Left colon (tissue), 2 donors: ENCODE measurements at places on chromosomes 7 and 10.

DNA sequence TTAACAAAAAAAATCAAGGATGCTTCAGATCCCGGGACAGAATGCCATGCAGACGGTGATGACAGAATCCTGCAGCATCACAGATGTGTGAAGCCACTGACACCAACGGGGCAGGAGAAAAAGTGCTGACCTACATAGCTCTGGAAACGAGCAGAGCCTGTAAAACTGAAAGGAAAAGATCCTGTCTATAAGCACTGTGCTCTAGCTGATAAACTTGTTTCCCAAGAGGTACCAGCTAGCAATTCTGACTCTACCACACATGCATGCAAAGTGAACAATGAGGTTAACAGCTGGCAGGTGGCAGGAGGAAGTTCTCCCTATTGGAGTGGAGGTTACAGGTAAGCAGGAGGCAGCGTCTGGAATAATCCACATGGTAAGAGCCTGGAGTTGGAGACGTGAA lies 75.6 kb downstream of the PTPRN2 start:
- no peak for DNase-seq

- no peak for DNase-seq
Measured at GRCh38 chr7:96636342-96636860, 73.2 kb downstream of the SEM1 start.

DNA sequence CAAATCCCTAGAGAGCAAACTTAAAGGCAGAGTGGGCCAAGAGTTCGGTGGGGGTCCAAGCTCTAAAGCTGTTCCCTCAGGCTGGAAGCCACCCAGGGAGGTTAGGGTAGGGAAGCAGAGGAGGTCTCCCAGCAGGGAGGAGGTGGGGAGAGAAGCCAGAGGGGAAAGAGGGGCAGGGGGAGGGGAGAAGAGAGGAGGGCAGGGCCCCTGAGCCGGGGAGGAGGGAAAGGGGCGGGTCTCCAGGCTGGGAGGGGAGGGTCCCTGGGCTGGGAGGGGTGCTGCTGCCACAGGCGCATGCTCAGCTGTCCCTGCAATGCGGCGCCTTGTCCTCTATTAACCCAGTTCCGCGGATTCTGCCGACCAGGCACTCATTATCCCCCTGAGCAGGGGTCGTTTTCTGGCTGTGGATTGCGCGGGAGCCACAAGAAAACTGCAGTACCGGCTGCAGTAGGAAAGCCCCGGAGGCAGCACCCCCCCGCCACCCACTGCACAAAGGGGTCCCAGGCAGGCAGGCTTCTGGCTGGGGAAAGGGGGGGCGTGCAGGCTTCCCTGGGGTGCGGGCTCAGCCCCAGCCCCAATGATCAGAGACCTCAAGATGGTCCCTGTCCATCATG lies 49.3 kb downstream of the CAMK2B start:
- DNase-seq: no peak

DNA sequence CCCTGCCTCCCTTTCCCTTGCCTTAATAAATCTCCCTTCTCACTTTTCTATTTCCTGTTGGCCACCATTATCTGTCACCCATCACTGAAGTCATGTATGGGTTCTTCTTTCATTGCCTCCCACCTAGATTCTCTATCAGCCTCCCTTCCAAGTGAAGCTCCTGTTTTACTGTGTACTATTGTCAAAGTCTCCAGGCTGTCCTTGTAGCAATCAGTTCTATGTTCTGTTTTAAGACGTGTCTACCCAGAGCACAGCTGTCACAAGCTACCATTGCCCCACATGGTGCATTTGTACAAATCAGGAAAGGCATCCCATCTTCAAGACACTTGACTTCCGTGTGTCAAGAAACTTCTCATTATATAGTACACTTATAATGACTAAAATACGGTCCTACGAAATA lies 39.7 kb upstream of the ABCB5 start:
- DNase-seq: no peak

DNA sequence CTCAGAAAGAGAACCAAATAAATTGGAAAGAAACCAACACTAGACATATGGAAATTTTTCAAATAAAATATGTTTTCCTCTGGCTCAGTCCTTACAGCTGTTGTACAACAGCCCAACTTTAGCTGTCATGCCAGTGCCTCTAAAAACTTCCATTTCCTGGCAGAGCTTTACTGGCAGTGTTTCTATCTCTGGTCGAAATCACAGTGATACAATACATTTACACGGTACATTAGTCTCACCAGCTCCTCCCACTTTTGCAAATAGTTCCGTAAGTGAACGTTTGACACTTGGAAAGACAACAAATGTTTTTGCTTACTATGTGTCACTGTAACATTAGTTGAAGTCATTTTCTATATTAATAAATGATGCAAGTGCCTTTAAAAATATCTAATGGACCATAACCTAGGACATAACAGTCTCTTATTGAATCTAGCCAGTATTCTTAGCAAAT lies 29.8 kb downstream of the BCAP29 start:
- no peak for DNase-seq

- DNase-seq: no peak
Measured at GRCh38 chr10:32379950-32380551, 33.1 kb upstream of the EPC1 start.

DNA sequence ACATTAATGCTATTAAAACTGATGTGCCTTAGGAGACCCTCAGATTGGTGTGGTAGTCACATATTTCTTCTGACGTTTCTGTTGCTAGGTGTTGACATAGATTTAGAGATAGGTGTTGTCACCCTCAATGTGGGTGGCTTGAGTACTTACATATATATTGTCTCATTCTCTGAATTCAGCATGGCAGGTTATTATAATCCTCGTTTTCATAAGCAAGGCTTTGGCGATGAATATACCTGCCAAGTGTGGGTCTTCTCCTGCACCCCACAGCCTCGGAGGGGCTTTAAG lies 7.0 kb downstream of the FBH1 start:
- DNase-seq: no peak

- peak; percentile 74 for DNase-seq
Measured at GRCh38 chr7:27173956-27174873, at the start of gene HOXA10. TSS of gene HOXA10 (minus strand) at chr7:27174320. CDS start at chr7:27174306, 14 bp downstream.

- no peak for DNase-seq
Measured at GRCh38 chr10:105925045-105925785, 1239.3 kb downstream of the SORCS1 start.

GRCh38 chr10:129416956-129417765 lies 49.9 kb upstream of the MGMT start:
- no peak for DNase-seq

DNA sequence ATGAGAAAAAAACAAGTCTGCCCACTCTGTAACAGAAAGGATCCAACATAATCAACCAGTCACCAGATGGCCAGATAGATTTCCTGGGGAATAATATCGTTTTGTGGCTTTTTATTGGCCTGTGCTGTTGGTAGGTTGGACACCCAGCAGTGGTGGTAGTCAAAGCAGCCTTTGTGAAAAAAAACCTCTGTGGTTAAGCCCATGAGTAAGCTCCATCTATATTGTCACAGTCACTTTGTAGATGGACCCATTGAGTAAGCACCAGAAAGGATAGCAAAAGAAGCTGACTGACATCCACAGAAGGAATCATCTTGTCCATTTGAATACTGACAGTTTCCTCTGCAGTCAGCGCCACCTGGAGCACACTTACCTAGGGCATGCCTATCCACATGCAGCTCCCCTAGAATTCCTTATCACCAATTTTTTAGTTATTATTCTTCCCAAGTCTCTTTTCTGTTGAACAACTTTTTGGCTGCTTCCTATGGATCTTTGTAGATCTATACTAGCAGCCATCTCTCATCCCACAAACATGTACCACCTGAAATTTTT lies 96.9 kb downstream of the IQUB start:
- DNase-seq: no peak

DNA sequence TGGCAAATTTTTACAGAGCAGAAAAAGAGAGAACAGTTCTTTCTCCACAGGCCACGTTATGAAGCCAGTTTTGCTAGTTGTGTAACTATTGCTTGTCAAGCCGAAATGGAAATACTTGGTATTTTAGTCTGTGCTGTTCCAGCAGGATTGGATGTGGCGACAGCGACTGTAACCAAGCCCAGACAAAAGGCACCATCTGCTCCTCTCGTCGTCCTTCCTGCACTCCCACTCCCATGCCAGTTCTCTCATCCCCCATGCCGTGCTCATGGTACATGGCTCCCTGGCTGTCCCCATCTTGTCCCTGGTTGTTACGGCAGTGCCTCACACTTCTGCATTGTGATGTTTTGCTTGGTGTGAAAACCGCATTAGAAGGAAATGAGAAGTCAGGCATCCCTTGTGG lies 185.7 kb upstream of the FZD8 start:
- DNase-seq: no peak

GRCh38 chr10:29370097-29371092 lies 81.5 kb downstream of the LYZL1 start:
- DNase-seq: no peak

DNA sequence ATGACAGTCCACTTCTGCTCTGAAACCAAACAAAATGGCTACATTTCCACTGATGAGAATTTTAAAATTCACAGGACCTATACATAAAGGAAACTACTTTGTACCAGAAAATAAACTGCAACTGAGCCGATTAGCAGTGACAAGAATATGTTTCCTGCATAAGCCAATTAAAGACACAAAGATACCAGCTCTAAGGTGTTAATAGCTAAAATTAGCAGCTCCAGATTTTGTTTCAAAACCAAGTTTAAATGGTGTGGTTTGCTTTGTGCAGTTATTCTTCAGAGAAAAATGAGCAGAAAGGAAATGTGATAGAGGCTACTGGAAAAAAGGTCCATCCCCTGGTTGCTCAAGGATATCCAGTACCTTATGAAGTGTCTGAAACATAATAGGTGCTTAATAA lies 123.2 kb downstream of the ANK3 start:
- DNase-seq: no peak

GRCh38 chr7:30206491-30206890 lies 71.7 kb downstream of the MTURN start:
- DNase-seq: no peak

DNA sequence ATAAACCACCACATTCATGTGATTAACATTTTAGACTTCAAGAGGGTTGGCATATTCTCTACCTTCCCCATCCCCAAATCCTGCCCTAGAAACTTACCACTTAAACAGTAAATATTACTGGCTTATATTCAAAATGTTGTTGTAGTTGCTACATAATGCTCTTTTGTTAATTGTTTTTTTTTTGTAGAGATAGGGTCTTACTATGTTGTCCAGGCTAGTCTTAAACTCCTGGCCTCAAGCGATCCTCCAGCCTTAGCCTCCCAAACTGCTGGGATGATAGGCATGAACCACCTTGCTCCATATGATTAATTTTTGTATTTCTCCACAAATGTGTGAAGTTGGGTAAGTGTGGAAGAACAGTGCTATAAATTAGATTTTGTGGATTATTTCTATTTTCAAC lies 6.5 kb downstream of the PDK4 start:
- no peak for DNase-seq

DNA sequence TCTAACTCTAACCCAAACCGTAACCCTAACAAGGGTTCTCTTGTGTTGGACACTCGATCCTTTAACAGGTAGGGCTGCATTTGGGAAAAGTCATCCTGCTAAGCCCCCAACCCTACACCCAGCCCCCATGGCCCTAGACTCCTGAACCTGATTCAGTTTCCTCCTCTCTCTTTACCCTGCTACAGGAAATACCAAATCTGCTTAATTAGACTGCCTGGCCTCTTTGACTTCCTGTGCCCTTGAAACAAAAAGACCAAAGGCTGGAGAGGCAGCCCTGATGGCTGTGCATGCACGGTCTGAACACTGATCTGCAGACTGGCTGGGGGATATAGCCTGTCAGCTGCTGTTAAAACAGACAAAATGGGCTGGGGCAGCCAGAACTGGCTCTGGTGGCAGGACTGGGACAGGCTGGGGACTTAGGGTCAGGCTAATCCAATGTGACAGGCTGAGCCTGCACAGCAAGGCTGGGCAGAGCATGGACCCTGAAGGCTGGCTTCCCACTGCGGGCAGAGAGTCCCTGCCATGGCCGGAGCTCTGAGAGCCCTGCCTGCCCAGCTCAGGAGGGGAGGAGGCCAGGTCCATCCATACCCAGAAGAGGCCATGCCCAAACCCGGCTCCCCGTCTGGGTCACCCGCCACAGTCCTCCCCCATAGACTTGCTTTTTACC lies 51.0 kb upstream of the MSMB start:
- no peak for DNase-seq

DNA sequence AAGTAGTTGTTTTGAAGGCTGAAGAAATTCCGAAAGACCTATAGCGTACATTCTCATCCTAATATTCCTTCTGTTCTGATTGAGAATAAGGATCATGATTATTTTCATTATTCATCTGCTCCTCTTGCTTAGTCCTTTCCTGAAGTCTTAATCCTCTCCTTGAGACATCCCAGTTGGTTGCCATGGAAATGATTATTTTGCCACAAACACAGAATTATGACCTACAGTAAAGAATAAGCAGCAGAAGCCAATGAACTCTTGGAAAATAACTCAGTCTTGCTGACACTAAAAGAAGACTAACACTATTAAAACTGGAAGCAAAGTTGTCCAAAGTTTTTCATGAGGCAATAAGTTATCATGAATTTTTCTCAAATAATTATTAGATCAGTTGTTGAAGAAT lies 47.8 kb upstream of the JAZF1 start:
- no peak for DNase-seq

DNA sequence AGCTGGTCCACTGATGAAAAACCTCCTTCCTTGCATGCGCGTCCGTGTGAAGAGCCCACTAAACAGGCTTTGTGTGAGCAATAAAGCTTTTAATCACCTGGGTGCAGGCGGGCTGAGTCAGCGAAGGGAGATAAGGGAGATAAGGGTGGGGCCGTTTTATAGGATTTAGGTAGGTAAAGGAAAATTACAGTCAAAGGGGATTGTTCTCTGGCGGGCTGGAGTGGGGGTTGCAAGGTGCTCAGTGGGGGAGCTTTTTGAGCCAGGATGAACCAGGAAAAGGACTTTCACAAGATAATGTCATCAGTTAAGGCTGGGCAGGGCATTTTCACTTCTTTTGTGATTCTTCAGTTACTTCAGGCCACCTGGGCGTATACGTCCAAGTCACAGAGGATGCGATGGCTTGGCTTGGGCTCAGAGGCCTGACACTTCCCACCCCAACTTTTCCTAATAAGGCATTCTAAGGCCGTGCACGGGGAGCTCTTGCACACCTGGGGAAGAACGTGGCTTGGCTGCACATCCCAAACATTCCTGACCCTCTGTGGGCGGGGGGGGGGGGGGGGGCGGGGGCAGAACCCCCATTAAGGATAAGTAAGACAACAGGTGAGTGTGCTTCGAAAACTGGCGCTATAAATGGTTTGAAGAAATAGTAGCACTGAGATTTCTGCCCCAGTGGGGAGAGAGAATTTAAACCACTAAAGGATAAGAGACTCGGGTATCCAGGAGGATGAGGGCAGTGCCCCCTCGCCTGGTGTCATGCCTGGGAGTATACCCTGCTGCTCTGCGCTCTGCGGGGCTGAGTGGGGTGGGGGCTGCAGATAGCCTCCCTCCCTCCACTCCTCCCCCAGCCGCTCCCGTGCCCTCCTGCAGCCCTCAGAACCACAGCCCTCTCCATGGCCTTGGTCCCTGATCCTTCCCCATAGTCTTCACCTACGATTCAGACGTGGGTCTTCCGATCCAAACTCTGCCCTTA lies 217.6 kb downstream of the MLLT10 start:
- peak; percentile 54 for DNase-seq

DNA sequence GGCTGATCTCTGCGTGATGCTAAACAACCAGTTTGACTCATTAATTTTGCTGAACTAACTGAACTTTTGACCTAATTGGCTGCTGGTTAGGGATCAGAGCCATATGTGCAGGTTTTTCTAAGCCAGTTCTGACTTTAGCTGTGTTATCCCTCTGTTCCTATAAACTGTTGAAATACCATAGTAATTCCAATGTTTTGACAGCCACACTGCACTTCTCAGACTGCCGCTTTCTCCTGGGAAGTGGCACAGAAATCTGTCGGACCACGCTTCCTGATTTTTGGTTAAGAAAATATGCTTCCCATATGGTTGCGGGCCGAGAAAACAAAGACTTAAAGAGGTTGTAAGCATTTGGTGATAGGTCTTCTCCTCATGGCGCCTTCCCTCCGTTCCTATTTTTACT lies 42.3 kb downstream of the TBXAS1 start:
- DNase-seq: no peak
